Stimulated activated CD8-positive, alpha-beta memory T cell treated with anti-CD3 and anti-CD28 coated beads, Interleukin-7, amount 100 ng/mL, for 1 hour (primary cell): ENCODE measurements at places on chromosomes 6 and 20.

DNA sequence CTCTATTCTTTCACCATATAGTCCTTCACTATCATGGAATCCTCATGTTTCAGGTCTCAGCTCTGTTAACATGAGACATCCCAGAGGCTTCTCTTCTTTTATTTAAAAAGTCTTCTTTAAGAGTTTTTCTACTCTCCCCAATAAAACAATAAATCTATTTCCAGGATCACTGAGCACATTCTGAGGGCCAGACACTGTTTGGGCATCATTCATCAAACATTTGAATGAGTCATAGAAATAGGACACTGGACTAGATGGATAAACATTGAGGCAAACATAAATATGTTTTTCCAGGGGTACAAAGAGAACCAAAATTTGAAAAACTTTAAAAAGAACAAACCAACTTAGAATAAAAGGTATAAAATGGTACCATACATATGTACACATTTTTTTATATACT is 554.4 kb downstream of the KIF16B start:
- DNase-seq = no peak

DNA sequence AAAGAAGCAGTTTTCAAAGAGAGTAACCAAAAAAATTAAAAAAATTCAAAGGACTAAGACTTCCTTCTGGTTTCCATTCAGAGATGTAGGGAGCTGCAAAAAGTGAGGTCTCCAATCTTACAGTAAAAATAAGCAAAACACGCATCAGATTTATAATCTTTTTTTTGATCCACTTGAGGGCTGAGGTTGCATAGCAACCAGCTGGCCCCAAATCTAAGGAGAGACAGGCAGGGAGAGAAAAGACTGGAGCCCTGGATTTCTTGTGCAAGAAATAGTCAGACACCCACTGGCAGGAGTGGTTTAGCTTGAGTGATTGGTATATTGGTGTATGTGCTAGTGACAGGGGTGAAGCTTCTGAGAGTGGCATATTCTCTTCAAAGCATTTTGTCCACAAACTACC is 135.9 kb upstream of the FUT9 start:
- DNase-seq = no peak

DNA sequence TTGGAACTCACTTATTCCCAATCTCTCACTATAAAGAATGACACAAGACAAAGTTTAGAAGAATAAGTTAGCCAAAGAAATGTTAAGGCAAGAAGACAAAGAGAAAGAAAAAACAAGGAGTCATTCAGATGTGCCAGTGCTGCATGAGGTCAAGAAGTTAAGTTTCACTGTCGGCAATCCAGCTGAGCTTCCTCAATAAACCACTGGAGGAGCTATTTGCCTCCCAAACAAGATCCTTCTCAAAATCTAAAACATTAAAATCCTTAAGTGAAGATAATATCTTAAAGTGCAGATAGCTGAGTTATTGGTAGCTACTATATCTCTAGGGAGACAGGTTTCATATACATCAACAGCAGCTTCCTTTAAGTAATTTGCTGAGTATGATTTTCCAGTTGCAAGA is 512.3 kb downstream of the HDGFL1 start:
- DNase-seq = no peak

GRCh38 chr6:130679684-130680083 is 147.5 kb upstream of the SMLR1 start:
- DNase-seq = no peak
